ENCODE measurements at places on chromosomes 1 and 21. TPM values are rescaled to one million over a fixed set of nuclear protein-coding genes. Genes with fewer than 3 reads are reported as not detected.

GRCh38 chr1:25447547-25447946, 16.9 kb downstream of the MACO1 start:
- no peak for DNase-seq

GRCh38 chr1:247482747-247483146, 24.8 kb upstream of the OR2B11 start:
- DNase-seq = no peak

DNA sequence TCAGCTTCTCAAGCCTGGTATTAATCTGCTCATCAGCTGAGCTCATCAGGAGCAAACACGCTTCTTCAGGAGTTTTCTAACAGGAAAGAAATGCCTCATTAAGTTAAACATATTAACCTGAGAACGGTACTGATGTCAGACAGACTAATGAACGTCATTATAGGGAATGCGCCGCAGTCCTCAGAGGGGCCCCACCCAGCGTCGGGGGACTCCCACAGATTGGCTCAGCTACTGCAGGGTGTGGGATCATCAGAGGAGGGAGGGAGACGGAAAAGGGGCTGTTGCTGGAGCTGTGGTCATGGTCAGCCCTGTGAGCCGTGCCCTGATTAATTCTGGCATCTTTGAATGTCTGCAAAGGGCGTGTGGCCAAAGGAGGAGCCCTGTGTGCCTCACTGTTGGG, 348.5 kb downstream of the PTPRU start:
- DNase-seq = no peak

DNA sequence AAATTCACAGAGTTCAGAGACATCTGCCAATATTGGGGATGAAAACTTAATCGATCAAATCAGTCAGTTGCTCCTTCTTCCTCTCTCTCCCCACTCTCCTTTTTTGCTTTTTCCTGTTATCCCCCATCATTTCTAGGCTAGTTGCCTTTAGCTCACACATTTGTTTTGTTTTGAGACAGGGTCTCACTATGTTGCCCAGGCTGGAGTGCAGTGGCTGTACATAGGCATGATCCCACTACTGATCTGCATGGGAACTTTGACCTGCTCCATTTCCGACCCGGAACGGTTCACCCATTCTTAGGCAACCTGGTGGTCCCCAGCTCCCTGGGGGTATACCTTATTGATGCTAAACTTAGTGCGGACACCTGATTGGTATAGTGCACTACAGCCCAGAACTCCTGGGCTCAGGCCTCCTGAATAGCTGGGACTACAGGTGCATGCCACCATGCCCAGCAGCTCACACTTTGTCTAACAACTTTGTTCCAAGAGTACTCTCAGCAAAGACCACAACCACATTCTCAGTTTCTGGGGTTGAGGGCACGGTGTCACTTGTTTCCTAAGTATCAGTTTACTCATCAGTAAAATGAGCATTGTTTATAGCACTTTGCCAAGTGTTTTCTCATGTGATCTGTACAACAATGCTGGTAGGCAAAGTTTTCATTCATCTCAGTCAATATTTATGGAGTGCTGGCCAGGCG, 6.7 kb upstream of the ELOA start:
- no peak for DNase-seq

CLEC20A gene
- not detected for total RNA-seq

SLAMF9 gene
- 0.35 TPM for total RNA-seq

LY9 gene
- 0.65 TPM for total RNA-seq

TMEM240 gene
- 5.4 TPM for total RNA-seq

Data from left cardiac atrium (tissue), 4 donors.